ENCODE measurements at places on chromosomes 7 and 10.

- no peak for DNase-seq
These were observed 364.7 kb downstream of the CTNNA3 start for GRCh38 chr10:67331121-67331910.

GRCh38 chr10:9305018-9305655, 1250.6 kb downstream of the GATA3 start:
- DNase-seq, result no peak

- no peak for DNase-seq
These were observed 255.7 kb upstream of the PPP2R2D start for GRCh38 chr10:131644864-131645658.

DNA sequence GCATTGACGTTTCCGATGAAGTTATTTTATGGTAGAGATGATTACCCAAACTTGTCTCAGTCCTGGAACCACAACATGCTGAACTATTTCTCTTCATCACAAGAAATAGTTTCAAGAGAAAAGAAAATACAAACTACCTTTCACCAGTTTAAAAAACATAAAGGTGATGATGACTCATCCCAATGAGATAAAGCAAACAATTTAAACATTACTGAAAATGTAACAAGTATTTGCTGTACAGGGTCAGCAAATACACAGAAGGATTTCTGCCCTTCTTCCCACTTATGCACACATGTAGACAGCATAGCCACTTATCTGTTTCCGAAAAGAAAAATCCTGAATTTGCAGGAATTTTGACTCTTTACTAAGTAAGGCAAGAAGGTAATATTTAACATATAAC, 50.8 kb downstream of the RHOBTB1 start:
- no peak for DNase-seq

GRCh38 chr10:95840681-95841080, 67.1 kb upstream of the CC2D2B start:
- no peak for DNase-seq

DNA sequence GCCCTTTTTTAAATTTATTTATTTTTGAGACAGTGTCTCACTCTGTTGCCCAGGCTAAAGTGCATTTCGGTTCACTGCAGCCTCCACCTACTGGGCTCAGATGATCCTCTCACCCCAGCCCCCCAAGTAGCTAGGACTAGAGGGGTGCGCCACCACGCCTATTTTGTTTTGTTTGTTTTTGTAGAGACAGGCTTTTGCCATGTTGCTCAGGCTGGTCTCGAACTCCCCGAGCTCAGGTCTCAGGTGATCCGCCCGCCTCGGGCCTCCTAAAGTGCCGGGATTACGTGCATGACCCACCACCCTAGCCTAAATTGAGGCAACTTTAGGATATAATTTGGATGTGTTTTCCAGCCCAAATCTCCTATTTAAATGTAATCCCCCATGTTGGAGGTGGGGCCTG, 805 bp downstream of the ZNF736 start:
- DNase-seq, result no peak

GRCh38 chr10:22557321-22557720, 157.1 kb downstream of the PIP4K2A start:
- no peak for DNase-seq

DNA sequence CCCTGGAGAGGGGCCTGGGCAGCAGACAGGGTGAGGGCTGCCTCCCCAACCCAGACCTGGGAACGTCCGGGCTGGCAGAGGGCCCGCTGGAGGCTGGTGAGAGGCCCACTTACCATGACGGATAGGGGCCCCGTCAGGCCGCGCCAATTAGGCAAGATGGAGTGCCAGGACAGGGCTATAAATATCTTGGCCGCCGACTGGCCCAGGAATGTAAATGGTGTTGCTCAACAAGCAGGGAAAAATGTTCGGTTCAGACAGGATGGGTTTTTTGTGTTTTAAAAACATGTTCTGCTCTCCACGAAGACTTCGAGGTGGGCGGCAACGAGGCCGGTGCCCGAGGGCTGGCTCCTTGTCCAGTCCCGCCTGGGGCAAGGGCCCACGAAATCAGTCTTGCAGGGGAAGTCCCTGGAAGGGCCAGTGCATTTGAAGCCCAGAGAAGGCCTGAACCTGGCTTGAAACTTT, 35.8 kb upstream of the ELN start:
- DNase-seq, result no peak

DNA sequence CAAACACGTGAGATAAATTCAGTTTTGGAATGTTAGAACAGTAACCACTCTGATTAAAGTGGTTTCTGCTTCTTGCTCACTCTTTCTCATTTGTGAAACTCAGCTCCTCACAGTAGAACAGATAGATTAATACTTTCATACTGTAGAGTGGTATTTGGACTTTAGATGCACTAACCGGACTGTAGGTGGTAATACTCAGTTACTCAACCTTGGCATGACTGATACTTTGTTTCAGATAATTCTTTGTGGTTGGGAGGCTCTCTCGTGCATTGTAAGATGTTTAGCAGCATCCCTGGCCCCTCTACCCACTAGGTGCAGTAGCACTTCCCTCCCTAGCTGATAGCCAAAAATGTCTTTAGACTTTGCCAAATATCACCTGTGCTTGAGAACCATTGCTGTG, 37.6 kb downstream of the MCU start:
- DNase-seq, result no peak

- DNase-seq, result no peak
These were observed 227.5 kb downstream of the THSD7A start for GRCh38 chr7:11604505-11604904.

DNA sequence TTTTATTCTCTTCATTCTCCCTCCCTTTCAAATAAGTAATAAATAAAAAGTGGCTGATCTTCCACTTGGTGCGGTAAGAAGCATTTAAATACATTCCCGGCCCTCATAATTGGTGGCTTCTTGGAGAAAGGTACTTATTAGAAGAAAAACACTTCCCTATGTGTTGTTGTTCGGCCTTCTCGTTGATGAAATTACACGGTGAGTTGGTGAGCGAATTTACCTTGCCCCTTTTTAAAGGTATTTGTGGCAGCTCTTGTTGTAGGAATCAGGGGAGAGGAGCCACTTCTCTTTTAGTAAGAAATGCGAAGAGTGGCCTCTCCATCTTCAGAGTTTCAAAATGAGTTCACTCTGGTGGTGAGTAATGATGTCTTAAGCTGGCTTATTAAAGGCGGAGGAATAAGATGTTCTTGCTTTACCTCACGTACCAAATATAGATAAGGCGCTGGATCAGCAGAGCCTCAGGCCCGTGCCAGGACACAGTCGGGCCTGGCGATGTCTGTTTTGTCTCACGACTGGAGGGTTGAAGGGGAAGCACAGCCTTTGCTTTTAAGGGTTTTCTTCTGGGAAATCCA, 135.9 kb downstream of the CUX1 start:
- DNase-seq, result no peak

- no peak for DNase-seq
These were observed 36.0 kb upstream of the SVIL start for GRCh38 chr10:29670761-29671160.

- DNase-seq, result no peak
These were observed 274.2 kb upstream of the HABP2 start for GRCh38 chr10:113278664-113279063.

DNA sequence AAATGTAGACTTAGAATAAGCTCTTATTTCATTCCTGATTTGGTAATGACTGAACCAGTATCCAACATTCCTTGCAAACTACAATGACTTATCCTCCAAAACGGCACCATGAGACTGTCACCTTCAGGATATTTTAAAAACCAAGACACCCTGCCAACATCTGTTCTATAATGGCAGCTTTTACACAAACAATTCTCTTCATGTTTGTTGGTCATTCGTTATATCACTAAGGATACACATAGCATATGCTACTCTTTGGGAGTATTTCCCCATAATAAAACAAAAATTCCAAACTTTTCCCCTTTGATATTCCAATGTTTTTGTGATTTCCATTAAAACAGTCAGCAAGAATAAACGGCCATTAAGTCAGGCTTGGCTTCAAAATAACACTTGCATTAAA, 215.4 kb downstream of the GLI3 start:
- DNase-seq, result no peak

GRCh38 chr7:77315182-77315591, 101.0 kb downstream of the GSAP start:
- no peak for DNase-seq

DNA sequence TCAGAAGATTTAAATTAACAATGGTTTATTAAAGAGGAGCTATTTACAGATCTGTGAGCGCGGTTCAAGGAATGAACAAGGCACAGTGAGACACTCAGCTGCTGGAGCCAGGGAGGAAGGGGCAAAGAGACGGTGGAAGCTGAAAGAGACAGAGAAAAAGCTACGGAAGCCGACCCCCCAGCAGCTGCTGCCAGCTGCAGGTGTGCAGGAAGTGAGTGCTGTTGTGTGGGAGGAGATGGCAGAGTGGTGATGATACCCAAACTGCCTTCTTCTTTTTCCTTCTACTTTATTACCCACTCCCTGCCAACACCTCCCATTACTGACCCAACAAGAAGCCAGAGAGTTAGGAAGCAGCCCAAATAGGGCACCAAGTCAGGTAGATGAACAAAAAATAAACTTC, 41.9 kb upstream of the MBL2 start:
- no peak for DNase-seq

GRCh38 chr7:144525956-144526355, 122.5 kb upstream of the NOBOX start:
- DNase-seq, result no peak

DNA sequence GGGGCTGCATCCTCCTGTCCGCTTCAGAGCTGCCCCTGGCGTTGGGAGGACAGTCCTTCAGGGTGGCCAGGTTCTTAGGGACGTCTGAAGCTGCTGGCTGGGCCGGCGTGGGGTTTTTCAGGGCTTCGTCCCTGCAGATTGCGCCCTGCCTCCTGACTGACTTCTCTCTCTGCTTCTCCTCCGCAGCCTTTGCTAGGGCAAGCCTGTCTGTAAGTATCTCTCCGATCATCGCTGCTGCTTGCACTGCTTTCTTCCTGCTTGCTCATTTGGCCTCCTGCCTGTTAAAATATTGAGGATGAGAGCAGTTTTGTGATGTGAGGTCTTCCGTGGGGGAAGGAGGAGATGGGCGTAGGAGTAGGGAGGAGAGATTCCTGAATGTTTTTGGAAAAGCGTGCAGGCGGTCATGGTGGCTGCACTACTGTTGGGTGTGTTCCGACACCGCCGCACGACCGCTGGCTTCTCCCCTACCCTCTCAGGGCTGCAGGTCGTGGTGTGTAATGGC, 25.3 kb downstream of the PFKFB3 start:
- no peak for DNase-seq

DNA sequence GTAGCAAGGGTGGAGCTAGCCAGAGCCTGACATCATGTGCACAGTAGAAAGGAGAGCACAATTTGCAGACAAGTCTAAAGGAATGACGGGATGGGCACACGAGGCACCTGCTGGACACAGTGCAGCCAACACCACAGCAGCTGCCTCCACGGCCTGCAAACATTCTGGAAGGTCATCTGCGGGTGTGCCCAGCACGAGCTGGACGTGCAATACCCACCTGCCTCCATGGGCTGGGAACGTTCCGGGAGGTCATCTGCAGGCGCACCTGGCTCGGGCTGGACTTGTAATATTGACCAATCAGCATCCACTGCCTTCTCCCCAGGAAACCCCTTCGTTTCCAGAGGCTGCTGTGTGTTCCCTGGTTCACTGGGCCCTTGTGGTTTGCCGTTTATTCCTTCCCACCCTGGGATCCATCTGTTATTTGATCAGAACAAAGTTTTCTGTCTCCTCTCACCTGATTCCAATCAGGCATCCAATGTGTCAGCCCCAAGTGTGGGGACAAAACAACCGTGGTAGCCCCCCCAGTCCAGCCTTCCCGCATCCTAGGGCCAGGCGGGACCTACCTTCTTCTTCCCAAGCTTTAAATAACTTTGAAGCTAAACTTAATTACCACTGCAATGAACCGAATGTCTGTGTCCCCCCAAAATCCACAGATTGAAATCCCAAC, 243.4 kb upstream of the PPP2R2D start:
- DNase-seq, result no peak

GRCh38 chr7:148336411-148336810, 254.2 kb upstream of the C7orf33 start:
- DNase-seq, result no peak

- no peak for DNase-seq
These were observed 126.3 kb upstream of the CXCL12 start for GRCh38 chr10:44511166-44511565.

DNA sequence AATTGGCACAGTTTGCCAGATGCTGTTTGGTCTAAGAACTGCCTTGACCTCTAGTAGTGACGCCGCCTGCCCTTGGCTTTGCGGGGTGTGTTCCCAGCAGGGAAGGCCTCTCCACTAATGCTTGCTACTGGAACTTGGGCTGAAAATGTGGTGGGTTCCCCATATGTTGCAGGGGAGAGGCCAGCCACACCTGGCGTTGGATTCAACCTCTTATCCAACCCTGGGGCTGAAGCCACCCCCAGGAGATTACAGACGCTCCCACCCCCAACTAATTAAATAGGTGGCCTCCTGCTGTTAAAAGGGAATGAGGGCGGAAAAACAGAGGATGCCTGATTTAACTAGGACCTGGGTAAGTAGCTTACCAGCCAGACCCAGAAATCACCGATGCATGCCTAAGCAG, 19.2 kb upstream of the ATOH7 start:
- DNase-seq, result no peak

GRCh38 chr7:45447296-45447695, 126.9 kb upstream of the ADCY1 start:
- no peak for DNase-seq

- DNase-seq, result no peak
These were observed at the start of gene COL13A1 for GRCh38 chr10:69801434-69802315. COL13A1 (plus strand) TSS chr10:69801906; CDS start chr10:69802424, 518 bp downstream.

GRCh38 chr10:62911210-62911963, 95.2 kb upstream of the EGR2 start:
- no peak for DNase-seq

DNA sequence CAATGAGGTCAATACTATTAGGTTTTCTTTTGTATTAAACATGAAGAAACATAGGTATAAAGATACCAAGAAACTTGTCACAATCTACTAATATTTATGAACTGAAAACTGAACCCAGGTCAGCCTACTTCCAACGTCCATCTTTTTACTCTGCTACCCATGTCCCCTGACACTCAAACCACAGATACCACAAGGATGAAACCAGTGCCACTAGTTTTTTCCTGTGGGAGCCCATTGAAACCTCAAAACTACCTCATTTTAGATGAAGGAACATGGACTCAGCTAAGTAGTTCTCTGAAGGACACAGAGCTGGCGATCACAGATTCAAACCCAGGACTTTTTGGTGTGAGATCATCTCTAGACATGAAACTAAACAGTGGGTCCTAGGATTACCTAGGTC, 6.8 kb downstream of the TET1 start:
- no peak for DNase-seq

GRCh38 chr10:17428351-17429097, 25.9 kb downstream of the ST8SIA6 start:
- DNase-seq, result peak; percentile 12

Data from activated CD8-positive, alpha-beta memory T cell treated with anti-CD3 and anti-CD28 coated beads for 1 hour (primary cell).